ENCODE measurements at places on chromosomes 12 and 14. TPM values are rescaled to one million over a fixed set of nuclear protein-coding genes. Genes with fewer than 3 reads are reported as not detected.

The MAP1LC3B2 gene
- polyA plus RNA-seq = 2.4 TPM

The MGST1 gene
- polyA plus RNA-seq = 290 TPM

The IL26 gene
- not detected for polyA plus RNA-seq

DNA sequence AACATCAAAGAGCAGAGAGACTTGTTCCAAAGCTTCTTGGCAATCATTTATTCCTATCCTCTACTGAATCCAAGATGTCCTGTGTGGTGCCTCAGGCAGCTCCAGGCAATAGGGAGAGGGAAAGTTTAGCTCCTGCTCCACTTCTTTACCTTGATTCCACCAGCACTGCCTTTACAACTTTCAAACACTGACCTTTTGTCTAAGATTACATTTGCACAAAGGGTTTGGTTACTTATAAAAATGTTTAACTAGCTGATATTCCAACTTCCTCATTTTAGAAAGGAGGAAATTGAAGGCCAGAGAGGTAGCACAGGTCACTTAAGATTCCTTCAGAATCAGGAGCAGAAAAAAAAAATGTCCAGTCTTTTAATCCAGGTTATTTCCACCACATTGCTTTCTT, 192.7 kb downstream of the BTG1 start:
- no peaks in the 10 kb centered on the region for H3K27me3 ChIP-seq
- DNase-seq = peak; percentile 72
- H3K4me1 ChIP-seq = no peaks in the 10 kb centered on the region
- no peak overlapping the region for H3K4me3 ChIP-seq
- H3K36me3 ChIP-seq = no peaks in the 10 kb centered on the region

- no peak overlapping the region for H3K27ac ChIP-seq
- peaks cover 6% of the 10 kb centered on the region for H3K4me1 ChIP-seq
- peak; percentile 67 for DNase-seq
- no peak overlapping the region for H3K4me3 ChIP-seq
- H3K36me3 ChIP-seq = no peaks in the 10 kb centered on the region
Measured at GRCh38 chr12:14403711-14404196, 38.3 kb downstream of the ATF7IP start.

GRCh38 chr14:76742185-76742584, 19.1 kb upstream of the VASH1 start:
- DNase-seq = no peak
- no peak overlapping the region for H3K4me3 ChIP-seq
- H3K4me1 ChIP-seq = no peaks in the 10 kb centered on the region
- H3K36me3 ChIP-seq = no peaks in the 10 kb centered on the region

DNA sequence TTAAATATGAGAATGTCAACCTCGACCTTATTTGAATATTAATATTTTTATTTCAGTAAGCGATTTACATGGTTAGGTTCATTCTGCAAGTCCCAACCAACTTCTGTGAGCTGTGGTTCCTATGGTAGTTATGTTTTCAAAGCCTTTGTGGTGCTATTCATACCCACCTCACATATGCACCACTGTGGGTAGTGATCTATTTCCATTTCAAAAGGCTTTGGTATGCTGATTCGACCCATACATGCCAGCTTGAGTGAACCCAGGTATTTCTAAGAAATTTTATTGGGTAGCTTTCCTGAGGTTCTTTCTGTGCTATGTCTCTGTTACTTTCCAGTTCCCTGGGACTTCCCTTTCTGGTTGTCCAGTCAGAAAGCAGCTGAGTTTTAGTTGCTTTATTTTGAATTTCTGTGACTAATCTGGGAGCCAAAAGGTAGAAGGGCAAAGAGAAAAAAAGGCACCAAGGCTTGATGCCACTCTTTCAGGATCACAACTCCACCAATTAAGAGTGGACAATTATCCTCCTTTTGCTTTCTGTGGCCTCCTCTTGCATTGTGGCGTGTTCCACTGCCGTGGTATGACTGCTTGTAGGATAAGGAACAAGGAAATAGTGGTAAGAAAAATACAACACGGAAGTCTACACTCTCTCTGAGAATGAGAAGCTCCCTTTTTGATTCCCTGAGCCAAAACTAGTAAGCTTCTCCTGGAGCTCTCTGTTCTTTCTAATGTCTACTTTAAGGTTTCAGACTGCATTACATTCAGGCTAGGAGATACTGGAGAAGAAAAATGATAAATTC, 729.1 kb downstream of the NOVA1 start:
- H3K36me3 ChIP-seq = no peaks in the 10 kb centered on the region
- DNase-seq = no peak
- H3K4me1 ChIP-seq = no peaks in the 10 kb centered on the region
- no peak overlapping the region for H3K4me3 ChIP-seq

DNA sequence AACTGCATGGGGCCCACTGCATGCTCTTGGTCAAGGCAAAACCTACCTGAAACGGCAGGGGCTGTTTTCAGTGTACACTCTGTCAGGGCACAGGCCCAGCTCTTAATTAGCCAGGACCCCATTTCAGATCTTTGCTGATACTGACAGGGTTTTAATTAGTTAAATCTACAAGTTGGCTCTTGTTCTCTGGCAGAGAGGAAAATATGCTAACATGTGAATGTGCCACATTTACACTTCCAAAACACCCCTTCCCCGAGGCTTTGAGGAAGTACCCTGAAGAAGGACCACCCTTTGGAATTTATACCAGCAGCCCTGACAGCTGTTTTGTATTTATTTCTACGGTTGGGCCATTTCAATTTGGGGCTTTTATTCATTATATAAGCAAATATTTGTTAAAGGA, 66.3 kb downstream of the OTX2 start:
- no peak for DNase-seq
- no peaks in the 10 kb centered on the region for H3K36me3 ChIP-seq
- no peaks in the 10 kb centered on the region for H3K27me3 ChIP-seq
- H3K4me3 ChIP-seq = no peak overlapping the region

DNA sequence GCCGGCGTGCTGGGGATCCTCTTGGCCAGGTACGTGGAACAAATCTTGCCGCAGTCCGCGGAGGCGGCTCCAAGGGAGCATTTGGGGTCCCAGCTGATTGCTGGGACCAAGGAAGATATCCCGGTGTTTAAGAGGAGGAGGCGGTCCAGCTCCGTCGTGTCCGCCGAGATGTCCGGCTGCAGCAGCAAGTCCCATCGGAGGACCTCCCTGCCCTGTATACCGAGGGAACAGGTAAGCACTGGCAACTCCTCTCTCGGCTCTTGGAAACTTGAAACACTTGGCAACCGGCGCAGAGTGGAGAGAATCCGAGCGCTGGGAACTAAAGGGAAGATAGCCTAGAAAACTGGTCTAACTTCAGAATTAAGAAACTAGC, 1.7 kb downstream of the PDE3A start:
- H3K36me3 ChIP-seq = no peaks in the 10 kb centered on the region
- no peaks in the 10 kb centered on the region for H3K27me3 ChIP-seq
- peak; percentile 77 for DNase-seq
- H3K4me3 ChIP-seq = peak overlapping the region; percentile 62
- peak overlapping the region; percentile 87 for H3K27ac ChIP-seq

DNA sequence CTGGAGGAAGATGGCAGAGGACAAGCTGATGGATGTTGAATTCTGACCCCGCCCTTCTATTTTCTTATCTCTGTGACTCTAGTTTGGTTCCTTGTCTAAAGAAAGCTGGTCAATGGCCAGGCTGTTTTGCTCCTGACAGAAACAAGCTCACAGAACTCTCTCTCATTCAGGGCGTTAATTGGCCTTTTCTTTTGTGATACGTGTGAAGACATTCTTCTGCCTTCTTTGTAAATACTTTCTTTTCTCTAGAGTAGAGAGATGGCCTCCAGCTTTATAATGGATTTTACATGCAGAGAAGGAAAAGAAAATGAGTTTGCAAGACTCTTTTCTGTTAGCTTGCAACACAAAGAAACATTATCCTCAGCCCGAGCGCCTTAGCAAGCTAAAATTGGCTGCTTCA, 492.2 kb upstream of the CCDC196 start:
- H3K4me3 ChIP-seq = no peak overlapping the region
- DNase-seq = no peak
- no peak overlapping the region for H3K27ac ChIP-seq
- H3K4me1 ChIP-seq = no peaks in the 10 kb centered on the region
- H3K27me3 ChIP-seq = peaks cover 3% of the 10 kb centered on the region
- H3K36me3 ChIP-seq = no peaks in the 10 kb centered on the region

DNA sequence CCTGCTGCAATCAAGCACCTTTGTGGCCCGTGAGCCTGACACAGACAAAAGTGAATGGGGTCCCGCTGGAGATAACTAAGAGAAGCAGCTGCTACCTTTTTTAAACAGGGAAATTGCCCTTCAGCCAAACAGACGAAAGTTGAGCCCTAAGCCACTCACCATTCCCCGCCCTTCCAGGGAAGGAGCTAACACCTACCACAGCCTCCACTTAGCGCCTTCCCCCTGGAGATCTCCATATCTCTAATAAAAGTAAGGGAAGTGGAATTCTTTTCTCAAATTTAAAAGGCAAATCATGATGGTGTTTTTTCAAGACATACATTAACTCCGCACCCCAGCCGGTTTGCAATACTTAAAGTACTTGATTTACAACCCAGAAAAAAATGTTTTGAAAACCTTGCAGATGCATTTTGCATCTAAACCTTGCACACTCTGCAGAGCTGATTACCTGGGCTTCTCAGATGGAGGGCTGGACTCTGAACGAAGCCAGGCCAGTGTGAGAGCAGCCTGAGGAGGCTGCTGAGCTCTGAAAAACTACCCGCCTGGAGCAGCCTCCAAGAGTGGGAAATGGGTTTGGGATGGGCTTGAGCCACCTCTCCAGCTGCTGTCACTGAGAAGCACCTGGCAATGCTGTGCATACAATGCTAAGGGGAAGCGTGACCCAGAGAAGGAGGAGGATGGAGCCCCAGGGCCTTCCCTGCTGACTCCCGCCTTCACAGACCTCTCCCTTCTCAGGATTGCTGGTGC, 10.0 kb downstream of the NUAK1 start:
- no peak overlapping the region for H3K4me3 ChIP-seq
- no peaks in the 10 kb centered on the region for H3K27me3 ChIP-seq
